ENCODE measurements at places on chromosomes 6 and 20.
A peak's percentile ranks its signal among the peaks of the same experiment; 100 is the strongest.

GRCh38 chr6:2546901-2547300 lies 203.8 kb downstream of the MYLK4 start:
- no peak for DNase-seq

DNA sequence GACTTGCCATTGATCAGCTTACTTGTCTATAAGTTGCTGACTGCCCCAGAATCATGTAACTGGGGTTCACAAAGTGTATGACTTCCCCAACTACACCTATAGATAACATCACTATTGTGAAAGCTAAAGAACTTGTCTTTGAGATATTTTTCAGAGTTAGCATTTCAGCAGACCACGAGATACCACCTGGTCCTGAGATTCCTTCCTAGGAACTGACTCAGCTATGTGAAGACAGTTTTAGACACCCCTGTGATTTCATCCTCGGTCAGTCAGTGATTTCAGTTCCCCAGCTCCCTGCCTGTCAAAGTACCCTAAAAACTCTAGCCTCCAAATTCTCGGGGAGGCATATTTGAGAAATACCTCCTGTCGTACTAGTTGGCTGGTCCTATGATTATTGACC lies 62.4 kb downstream of the TXNDC5 start:
- no peak for DNase-seq

- no peak for DNase-seq
Observed at GRCh38 chr20:23497536-23497935, 6.6 kb downstream of the CST8 start.

DNA sequence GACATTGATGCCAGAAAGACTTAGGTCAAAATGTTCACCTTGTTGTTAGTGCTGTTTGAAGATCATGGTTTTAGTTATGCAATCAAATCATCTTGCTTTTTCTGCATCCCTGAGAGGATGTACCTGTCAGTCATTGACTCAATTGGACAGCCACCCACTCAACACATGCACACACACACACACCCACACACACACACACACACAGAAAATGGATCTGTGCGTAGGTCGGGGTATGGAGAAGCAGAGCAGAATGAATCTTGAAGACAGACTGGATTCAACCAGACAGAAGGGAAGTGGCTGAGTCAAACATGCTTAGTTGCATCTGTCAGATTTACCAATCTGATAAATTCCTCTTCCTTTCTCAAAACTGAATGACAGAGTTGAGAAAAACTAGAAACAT lies 19.1 kb upstream of the ZSCAN23 start:
- no peak for DNase-seq

DNA sequence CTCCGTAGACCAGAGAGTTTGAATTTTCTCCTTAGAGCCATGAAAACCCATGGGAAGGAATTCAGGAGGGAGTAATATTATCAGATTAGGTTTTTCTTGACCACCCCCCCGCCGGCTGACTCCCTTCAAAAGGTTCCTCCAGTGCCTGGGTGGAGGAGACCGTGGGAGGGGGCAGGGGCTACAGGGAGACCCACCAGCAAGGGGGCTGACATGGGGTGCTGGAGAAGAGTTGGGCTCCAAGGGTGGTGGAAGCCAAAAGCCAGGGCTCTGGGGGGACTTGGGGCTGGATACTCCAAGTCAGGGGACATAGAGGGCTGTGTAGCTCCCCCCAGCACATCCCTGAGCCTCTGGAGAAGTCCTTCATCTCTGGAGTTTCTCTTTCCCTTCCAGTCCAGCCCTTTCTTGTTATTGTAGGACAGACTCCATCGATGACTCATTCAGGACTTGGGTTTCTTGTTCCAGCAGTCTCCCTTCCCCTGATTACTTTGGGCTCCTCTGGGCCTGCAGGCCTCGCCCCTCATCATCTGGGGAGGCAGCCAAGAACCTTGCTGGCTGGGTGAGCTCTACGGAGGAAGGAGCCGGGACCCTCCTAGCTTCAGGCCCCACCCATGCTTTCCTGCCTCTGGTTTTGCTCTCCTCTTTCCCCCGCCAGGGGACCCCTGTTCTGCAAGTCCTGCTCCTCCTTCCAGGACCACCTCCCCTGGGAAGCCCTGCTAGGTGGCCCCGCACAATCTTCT lies 10.5 kb upstream of the KIAA1755 start:
- DNase-seq: peak; percentile 87

DNA sequence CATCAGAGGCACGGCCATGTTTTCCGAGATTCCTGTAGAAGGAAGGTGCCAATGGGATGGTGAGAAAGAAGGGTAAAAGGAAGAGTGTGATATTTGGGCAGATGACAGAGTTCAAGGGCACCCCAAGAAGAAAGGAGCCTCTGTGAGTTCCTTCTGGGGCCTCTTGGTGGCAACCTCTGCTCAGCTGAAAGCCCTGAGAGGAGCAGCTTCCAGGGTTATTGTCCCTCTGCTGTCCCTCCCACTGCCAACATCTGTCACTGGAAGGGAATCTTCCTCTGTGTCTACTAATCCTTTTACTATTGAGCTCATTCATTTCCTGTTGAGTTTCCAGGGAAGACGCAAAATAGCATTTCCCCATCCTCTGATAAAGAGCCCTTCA lies 40.0 kb upstream of the KCNK16 start:
- no peak for DNase-seq

- no peak for DNase-seq
Observed at GRCh38 chr6:25874118-25874517, at the start of gene SLC17A3. Gene SLC17A3, minus strand, starts transcription at chr6:25874243. Its CDS starts 5,856 bp downstream, at chr6:25868387.

Data from muscle of arm (tissue), 14 donors.